ENCODE measurements at places on chromosomes 2 and 18. TPM values are rescaled to one million over a fixed set of nuclear protein-coding genes. Genes with fewer than 3 reads are reported as not detected.

- no peak for DNase-seq
Measured at GRCh38 chr2:124450481-124450880, 425.4 kb downstream of the CNTNAP5 start.

DNA sequence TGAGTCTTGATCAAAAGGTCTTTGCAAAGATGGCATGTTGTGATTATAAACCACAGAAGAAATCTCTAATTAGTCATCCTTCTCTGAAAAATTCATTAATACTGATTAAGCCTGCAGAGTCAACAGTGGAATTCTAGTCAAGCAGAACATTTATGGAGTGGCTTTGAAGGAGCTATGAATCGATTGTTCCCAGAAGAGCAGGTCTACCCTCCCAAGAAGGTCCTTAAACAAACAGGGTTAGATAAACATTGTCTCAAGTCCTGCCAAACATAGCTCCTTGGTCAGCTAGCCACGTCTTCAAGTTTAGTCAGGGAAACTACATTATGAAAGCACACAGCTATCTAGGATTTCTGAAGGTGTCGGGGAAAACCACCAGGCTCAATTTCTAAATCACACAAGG is 88.9 kb downstream of the ITGA4 start:
- no peak for DNase-seq

DNA sequence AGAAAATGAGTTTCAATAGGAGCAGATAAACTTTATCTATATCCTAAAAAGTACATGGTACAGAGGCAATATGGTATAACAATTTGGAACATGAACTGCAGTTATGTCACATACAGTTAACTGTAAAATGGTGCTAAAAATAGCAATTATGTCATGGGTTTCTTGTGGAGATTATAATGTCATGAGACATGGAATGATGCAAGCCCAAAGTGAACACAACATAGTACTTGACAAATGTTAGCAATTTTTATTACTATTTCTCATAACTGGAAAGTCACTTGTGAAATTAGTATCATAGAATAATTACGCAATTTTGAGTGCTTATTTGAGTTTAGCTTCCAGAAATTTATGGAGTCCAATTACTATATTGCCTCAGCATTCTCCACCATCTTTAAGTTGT is 1263.4 kb downstream of the DSC3 start:
- no peak for DNase-seq

GRCh38 chr2:5203134-5203755 is 488.9 kb upstream of the SOX11 start:
- DNase-seq, result no peak

- DNase-seq, result no peak
Measured at GRCh38 chr2:86274918-86275275, 62.5 kb downstream of the REEP1 start.

DNA sequence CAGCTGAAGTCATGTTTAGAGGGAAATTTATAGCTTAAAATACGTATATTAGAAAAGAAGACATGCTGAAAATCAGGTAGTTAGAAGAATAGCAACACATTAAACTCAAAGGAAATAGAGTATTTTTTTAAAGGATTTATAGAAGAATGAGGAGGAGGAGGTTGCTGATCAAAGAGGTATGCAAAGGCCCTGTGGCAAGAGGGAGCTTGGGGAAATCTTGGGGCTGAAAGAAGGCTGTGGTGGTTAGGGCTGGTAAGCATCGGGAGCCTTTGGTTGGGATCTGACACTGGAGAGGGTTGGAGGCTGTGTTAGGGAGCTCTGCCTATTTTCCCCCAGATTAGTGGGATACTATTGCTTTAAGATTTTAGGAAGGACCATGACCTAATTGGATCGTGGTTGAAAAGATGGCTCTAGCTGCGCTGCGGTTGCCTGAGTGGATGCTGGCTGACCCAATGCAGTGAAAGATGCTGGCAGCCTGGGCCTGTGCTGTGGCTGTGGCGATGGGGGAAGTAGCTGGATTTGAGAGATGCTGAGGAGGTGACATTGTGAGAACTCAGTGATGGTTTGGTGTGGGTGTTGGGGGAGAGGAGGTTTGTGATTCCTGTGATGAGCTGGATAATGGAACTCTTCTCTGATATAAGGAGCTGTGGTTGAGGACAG is 11.7 kb downstream of the DGKD start:
- no peak for DNase-seq

DNA sequence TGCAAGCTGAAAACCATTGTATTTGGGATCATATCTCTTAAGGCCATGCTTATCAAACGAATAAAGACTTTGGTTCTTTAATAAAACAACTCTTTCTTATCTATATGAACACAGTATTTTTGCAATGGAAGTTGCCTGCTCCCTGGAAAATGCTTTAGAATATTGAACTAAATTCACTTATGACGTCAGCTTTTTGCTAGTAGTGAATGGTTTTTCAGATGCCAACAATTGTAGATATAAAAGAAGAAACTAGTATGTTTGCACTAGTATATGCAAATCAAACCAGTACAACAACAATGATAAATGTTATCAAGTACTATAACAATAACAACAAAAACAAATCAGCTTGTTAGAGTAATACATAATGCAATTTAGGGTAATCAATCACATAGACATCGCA is 1462.9 kb downstream of the SUCLG1 start:
- DNase-seq, result no peak

DNA sequence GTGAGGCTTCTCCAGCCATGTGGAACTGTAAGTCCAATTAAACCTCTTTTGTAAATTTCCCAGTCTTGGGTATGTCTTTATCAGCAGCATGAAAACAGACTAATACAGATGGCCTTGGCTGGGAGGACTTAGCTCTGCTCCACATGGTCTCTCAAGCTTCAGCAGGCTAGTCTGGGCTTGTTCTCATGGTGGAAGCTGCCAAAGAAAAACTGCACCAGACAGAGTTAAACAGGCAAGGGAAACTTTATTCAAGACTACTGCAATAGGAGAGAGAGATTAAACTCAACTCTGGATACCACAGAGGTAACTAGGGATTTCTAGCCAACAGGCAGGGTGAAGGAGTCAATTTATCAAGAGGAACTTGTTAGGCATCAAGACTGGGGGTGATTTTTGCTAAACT is 142.1 kb downstream of the CABLES1 start:
- no peak for DNase-seq

DNA sequence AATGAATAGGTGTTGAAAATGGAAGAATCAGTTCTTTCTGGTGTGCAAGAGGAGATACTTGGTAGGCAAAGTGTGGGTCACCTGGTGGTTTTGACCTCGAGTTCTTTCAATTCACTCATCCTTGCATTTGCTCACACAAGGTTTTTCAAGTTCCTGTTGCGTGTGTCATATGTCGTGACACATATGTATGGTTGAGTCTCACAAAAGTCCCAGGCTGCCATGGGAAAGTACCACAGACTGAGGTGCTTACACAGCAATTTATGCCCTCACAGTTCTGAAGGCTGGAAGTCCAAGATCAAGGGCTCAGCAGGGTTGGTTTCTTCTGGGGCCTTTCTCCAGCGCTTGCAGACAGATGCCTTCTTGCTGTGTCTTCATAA is 64.4 kb downstream of the NCK2 start:
- DNase-seq, result peak; percentile 56

DNA sequence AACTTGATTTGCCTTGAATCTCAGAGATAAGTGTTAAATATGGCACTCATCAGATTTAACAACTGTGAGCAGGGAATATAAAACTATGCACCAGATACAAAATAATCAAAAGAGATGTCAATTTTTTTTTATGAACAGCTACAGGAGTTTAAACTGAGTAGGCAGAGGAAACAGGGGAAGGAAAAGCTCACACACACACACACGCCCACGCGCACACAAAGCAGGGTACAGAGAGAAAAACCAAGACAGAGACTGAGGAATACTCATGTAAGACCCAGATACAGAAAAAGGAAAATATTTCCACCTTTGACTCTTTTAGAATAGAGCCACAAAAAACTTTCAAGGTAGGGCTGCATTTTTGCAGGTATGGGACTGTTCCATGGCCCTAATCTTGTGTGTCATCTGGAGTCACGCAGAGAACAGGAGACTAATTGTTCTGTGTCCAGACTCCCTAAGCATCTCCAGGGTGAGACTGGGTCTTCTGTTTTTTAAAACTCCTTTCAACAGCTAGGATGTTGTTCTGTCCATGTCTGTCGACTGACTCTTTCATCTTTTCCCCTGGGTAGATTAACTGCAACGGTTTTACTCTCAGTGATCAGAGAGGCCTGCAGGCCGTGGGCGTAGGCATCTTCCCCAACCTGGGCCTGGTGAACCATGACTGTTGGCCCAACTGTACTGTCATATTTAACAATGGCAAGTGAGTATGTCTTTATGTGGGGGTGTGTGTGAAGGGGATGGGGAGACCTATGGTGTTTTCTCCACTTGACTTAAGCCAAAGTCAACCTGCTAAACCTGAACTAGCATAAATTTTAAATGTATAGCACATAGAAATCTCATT is 23.0 kb downstream of the SMYD1 start:
- no peak for DNase-seq

GRCh38 chr2:44087036-44087713 is 81.5 kb upstream of the PPM1B start:
- DNase-seq, result no peak

DNA sequence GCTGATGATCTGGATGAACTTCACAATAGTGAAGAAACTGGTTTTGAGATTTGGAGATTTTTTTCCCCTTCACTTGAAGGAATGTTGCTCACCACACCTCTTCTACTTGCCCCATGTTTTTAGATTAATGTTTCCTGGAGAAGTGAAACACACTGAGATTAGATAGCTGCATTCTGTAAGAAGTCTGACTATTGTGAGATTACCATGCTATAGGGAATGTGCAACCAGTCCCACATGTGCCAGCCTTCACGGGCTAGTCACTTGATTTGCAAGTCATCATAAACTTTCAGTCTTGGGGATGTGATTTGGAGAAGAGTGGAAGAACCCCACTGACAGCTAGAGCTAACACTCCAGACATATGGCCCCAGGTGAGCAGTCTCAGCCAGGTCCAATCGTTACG is 7.4 kb upstream of the CCNYL1 start:
- no peak for DNase-seq

DNA sequence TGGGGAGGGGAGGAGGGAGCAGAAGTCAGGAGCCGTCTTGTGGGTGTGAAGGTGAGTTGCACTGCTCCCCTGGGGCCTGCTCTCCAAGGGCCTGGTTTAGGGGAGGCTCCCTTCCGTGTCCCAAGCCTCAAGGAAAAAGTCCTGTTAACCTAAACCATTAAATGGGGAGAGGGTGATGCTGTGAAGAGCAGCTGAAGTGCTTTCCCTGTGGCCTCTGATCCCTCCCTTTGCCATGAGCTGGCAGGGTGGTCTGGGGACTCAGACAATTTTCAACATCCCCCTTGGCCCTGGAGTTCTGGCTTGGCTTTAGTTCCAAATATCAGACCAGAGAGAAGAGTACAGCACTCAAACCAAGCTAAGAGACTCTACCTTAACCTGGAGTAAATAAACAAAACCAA is 692 bp upstream of the POMC start:
- no peak for DNase-seq

The PID1 gene
- total RNA-seq, result 83.2 TPM

The EDAR gene
- total RNA-seq, result 0.74 TPM

The UGT1A10 gene
- total RNA-seq, result not detected

All from vagina (tissue), 2 donors.